ENCODE measurements at places on chromosomes 1 and 21.

DNA sequence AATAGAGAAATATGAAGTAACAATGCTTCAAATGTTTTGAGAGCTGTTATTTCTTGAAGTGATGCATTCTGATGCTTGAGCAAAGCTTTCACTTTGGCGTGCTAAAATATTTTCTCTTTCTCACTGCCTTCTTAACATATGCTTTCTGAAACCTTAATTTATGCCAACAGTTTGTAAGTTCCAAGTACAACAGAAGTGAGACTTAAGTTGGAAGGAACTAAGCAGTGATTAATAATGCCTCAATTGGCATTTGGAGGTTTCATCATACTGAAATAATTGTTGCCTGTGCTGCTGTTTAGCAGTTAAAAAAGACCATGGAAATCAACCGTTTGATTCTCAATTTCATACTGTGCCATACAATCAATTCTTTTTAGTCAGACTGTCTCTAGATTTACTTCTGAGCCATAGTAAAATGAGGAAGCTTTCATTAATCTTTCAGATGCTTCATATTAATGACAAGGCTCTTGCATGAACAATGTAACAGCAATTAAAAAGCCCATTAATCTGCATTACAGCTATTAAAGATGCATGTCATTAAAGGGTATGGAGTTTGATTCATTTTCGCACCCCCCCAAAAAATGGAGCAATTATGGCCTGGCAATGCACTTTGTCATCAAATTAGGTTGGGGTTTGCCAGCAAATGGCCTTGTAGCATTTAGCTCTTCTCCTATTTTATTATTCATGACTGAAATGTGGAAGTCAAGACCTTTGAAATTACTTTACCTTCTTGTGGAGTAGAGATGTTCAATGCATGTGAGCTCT, 375.3 kb downstream of the USH2A start:
- DNase-seq, result no peak

DNA sequence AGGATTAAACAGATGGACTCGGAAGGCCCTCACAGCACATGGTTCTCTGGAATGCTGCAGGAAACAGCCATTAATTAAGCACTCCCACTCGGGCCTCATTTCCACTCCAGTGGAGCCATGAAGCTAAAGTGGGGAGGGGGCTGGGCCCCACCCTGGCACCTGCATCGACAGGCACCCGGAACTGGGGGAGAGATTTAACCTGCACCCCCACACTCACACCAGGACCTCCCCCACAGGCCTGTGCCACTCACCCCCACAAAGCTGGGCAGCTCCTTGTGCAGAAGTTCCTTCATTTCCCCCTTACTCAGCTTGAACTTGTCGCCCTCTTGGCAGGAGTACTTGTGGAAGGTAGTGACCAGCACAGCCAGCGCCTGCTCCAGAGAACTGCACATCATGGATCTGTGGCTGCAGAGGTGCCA, 2.2 kb downstream of the S100A2 start:
- DNase-seq, result no peak

- no peak for DNase-seq
Measured at GRCh38 chr1:40664167-40664537, 1.3 kb downstream of the RIMS3 start.

DNA sequence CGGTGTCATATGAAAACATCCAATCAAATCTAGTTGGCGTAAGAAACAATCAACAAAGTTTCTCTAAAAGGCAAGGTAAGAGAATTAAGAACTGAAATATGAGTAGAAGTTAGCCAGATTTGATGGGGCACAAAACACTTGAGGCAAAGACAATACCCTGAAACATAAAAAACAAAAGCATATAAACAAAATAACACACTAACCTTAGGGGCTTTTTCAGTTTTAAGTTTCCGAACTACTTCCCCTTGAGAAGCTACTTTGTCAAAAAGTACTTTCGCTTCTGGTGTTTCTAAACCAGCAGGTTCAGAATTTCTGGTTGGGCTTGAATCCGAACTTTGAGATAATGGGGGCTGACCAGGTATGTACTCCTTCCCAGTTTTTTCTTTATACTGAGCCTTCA, 57.9 kb downstream of the EPRS1 start:
- no peak for DNase-seq

DNA sequence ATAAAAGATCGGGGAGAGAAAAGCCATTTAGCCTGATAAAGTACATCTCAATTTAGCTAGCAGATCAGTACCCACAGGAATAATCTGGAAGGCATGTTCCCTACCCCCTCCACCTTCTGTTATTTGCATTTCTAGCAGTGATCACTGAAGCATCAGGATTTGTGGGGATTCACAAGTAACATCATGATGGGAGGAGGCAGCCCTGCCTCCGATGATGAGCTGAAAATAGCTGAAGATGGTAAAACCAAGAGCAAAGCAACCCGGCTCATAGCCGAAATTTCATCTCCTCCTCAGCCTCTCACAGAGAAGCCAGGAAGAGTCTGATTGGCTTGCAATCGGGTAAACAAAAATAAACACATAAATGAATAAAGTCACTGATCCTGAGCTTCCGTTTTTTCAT, 2.4 kb downstream of the CCSAP start:
- DNase-seq, result no peak

DNA sequence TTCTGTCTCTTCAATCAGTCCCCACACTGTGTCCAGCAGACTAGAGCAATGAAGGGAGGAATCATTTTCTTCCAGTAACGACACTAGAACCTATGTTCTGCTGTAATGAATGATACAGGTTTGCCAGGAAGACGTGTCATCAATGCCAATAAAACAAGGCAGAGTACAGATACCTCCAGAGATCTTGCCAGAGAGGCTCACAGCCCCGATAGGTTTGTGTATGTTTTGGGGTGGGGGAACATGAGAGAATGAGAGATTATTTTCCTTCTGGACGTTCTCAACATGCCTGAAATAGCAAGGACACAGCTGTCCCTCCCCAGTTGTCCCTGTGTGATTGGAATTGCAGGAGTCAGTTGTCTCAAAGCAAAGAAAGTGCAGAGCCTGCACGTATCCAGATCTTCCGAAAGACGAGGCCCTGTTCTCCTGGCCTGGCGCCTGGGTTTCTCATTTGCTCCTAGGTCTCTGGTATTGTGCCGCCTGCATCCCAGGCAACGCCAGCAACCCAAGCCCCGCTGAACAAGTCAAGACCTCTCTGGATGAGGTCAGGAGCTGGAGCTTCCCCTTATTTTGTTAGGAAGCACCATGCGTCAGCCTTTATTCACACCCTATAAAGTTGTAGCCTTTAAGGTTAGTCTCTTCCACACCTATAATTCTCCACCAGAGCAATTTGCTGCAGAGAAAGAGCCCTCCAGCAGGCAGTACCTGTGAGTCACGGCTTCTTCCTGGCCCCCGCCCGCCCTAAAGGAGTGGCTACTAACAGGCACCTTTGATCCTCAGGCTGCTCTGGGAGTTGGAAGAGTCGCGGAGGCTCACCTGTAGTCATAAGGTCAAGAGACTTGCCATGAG, 130.5 kb downstream of the TOMM20 start:
- peak; percentile 58 for DNase-seq

DNA sequence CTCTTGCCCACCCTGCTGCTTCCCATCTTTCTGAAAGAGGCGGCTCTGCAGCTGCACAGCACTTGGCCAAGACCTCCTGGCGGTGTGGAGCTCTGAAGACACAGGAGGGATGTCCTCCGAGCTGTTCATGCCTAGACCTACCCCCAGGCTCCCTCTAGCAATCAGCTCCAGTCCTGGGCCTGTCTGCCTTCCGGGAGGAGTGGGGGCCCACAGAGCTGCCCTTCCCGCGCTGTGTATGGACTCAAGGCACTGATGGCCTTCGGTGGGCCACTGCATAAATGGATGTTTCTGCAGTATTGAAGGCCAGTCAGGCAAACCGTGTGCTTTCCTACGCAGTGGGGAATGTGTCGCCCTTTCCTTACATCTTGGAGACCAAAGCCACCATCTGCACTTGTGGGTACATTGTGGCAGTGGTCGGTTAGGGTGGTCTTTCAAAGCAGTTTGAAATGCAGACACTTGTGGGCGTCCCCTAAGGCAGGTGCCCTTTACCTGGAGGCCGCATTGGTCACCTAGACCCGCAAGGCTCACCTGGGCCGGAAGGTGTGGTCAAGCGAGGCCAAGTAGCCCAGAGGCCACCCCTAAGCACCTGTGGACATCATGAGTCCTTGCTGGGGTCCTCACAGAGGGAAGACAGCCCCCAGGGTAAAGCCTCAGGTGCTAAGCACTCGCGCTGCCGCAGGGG, 912 bp upstream of the PKNOX1 start:
- no peak for DNase-seq

DNA sequence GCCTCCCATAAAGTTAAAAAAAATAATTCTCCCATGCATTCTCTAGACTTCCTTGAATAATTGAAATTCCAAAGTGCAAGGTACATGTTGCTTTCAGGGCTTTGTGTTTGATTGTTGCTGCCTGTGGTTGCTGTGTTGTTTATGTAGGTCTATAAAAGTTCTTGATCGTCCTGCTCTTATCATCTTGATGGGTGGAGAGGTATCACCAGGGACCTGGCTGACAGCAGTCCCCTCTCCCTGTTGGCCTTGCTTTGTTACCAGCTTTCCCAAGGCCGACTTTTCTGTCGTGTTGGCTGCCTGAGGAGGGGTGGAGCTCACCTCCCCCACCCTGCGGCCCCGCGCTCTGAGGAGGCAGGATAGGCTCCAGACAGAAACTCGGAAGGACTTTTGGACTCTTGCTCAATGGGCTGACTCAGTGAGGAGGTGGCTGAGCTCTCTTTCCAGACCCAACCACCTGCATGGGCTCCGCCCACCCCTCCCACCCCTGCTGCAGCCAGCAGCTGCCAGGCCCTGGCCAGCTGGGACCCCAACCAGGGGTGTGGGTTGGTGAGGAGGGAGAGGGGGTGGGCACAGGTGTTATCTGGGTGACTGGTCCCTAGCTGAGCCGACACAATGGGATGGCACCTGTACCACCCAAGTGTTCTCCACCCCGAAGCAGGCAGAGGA, 2.0 kb downstream of the INAVA start:
- DNase-seq, result no peak

GRCh38 chr1:56451491-56451890, 127.9 kb downstream of the PLPP3 start:
- no peak for DNase-seq

DNA sequence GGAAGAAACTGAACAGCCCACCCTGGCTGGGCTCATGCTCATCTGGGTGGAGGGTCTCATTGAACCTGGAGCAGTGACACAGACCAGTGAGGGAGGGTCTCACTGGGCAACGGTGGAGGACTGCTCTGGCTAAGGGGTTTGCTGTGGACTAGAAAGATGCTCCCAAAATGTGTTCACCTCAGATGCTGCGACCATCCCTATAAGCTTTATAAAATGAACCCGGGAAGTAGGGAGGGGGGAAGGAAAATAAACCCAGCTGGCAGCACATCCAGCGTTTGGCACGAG, 34.5 kb upstream of the LBR start:
- no peak for DNase-seq

DNA sequence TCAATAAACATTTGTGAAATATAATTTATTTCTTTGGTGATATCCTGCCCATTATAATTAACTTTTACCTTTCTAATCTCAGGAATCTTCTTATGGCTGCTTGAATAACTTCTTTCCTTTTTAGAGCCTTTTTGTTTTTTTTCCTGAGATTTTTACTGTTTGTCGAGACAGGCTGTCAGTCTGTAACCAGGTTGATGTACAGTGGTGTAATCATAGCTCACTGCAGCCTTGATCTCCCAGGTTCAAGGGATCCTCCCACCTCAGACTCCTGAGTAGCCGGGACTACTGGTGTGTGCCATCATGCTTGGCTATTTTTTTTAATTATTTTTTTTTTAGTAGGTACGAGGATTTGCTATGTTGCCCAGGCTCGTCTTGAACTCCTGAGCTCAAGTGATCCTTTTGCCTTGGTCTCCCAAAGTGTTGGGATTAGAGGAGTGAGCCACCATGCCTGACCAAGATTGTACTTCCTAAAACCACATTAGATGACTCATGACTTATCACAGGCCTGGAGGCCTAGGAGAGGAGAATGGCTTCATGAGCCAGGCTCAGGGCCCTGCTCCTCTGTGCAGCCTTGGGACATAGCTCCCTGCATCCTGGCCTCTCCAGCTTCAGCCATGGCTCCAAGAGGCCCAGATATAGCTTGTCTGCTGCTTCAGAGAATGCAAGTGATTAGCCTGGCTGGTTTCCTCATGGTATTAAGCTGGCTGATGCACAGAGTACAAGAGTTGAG, 48.6 kb downstream of the CTH start:
- no peak for DNase-seq

DNA sequence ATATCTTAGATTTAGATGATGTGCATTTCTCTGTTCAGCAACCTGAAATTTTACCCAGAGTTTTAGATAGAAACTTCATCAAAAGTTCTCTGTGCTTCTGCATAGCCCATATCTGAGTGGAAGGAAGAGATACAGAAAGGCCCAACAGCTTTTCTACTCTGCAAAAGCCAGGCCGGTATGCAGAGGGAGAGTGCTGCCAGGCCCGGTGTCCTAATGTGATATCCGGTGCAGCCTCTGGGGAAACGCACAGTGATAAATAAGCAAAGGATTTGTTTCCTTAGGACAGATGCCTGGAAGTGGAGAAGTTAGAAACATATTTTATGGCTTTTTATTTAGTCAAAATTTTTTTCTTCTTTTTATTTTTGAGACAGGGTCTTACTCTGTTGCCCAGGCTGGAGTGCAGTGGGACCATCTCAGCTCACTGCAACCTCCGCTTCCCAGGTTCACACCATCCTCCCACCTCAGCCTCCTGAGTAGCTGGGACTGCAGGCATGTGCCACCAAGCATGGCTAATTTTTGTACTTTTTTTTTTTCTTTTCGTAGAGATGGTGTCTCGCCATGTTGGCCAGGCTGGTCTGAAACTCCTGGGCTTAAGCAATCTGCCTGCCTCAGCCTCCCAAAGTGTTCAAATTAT, 145.8 kb downstream of the PATJ start:
- no peak for DNase-seq

DNA sequence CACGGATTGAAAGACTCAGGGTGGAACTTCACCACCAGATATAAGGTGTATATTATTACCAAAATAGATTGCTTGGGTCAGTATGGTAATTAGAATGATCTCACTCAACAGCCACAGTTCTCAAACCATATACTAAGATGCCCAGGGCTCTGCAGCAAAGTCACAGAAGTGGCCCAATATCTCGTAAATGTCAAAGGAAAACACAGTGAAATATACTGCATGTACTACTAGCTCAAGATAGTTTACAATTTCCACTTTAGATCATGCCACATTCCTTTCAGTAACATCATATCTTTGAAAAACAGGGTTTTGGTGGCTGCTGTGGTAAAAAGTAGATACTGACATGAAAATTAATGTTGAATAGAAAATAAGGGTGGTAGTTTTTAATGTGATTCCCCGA, 180.3 kb upstream of the ATP1B1 start:
- no peak for DNase-seq
